ENCODE measurements at places on chromosomes 7 and 10.

- no peak for DNase-seq
Observed at GRCh38 chr10:28343252-28343651, 40.4 kb upstream of the MPP7 start.

DNA sequence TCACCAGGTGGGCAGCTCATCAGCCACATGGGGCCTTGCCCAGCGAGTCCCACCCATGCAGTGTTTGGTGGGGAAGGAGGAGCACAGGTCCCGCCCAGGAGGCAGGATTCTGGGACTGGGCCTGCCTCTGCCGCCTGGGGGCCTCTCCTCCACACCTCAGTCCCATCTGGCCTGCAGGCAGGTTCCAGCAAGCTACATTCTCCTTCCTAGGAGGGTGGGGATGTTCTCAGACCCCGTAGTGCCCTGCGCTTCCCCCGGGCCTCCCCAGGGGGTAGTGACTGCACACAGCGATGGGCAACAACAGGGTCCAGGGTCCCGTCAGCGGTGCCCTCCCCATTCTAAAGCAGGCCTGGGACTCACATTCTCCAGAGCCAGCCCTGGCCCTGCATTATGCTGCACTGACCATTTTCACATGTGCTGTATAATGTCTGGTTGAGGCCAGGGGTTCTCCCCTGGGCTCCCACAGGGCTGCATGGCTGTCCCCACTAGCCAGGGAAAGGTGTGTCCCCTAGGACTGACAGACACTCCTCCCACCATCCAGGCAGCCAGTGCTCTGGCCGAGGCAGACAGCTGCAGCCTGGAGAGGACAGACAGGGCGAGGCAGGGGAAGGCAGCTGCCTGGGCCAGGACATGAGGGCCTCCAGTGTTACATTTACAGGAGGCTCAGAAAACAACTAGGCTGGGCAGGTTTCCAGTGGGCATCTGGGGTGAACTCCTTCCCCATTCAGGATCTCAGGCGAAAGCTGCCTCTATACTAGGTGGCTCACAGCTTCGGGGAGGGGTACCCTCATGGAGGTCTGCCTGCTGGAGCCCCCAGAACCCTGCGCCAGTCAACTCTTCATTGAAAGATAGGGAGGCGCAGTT is 9.3 kb downstream of the RASGEF1A start:
- no peak for DNase-seq

GRCh38 chr10:109982123-109982522 is 25.7 kb upstream of the ADD3 start:
- no peak for DNase-seq

- no peak for DNase-seq
Observed at GRCh38 chr7:927031-927671, 27.3 kb downstream of the ADAP1 start.

GRCh38 chr10:101772895-101773761 is 2.8 kb downstream of the FGF8 start:
- no peak for DNase-seq

DNA sequence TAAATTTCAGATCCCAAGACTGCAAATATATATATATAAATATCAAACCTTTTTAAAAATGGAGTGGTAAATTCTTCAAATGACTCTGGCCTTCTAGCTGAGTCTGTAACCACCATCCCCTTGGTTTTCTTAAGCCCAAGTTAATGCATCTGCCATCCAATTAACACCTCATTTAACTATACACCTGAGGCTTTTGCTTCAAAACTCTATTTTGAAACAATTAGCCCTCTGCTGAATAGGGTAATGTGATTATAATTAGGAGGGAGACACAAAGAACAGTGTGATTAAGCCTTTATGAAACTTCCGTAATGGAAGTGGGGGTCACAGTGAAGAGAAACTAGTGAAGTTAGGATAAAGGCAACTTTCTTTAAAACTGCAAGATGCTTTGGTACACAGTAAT is 83.6 kb downstream of the GPR37 start:
- DNase-seq = no peak

DNA sequence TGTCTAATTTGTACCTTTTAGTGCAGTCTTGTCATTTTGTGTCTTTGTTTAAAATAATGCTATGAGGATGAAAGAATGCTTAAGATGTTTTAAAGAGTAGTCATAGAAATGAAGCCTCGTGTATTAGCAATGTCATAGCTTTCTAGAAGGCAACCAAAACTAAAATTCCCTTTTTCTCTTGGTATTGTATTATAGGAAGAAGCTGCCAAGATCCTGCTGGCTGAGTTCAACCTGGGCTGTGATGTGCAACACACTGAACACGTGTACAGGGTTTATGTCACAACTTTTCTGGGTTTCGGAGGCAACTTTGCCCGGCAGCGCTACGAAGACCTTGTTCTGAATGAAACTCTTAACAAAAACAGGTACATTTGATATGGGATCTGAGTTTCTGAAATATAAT is 36.2 kb downstream of the COX15 start:
- no peak for DNase-seq

DNA sequence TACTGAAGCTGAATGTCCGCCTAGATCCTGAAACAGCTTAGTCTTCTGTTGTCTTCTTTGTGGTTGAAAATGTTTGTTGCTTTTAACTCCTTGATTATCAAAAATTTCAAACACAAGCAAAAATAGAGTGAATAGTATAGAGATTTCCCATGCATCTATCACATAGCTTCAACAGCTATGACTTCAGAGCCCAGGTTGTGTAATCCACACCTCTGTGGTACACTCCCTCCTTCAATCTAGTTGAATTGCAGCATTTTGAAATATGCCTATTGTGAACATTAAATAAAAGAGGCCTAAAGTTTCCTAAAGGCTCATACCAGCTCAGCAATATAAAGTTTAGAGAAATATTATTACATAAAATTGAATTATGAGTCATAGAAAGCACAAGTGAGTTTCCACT is 204.7 kb upstream of the HDAC9 start:
- DNase-seq = no peak

GRCh38 chr10:23872290-23872689 is 336.6 kb upstream of the KIAA1217 start:
- no peak for DNase-seq

GRCh38 chr10:119161680-119162451 is 3.6 kb downstream of the SFXN4 start:
- DNase-seq = no peak

GRCh38 chr10:113866551-113867394 is 12.3 kb downstream of the NHLRC2 start:
- no peak for DNase-seq

- no peak for DNase-seq
Observed at GRCh38 chr7:109696723-109697122, 1127.0 kb downstream of the DNAJB9 start.

GRCh38 chr7:20804345-20804744 is 17.7 kb upstream of the SP8 start:
- no peak for DNase-seq

- no peak for DNase-seq
Observed at GRCh38 chr10:69807696-69808095, 6.0 kb downstream of the COL13A1 start.

DNA sequence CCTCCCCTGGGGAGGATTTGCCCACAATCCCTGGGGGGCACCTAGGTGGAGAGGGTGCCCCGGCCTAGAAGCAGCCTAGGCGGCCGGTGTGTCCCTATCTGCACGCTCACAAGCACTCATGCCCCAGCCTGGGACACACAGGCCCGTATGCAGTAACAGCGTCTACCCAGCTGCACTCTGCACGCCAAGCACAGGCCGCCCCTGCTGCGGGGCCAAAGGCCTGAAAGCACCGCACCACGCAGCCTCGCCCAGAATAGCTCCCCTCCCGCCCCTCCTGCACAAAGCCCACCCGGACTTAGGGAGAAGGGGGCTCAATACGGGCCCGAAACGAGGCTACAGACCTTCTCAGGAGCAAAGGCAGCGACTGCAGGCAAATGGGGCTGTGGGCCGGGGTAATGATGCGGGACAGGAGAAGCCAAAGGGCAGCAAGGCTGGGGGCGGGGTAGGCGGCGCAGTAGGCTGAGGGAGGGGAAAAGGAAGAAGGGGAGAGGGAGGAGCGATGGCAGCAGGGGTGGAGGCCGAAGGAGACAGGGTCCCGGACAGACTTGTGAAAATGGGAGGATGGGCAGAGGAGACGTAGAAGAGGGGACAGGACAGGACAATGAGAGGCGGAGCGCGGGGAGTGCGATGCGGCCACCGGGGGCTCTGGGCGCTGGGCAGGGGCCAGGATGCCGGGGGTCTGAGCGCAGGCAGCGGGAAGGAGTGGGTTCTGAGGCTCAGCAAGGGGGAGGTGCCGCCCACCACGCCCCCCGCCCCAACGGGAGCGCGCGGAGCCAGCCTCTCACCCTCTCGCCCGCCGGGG is 544 bp downstream of the GPRIN2 start:
- DNase-seq = no peak

GRCh38 chr10:126955934-126956711 is 50.9 kb downstream of the DOCK1 start:
- DNase-seq = no peak

- DNase-seq = no peak
Observed at GRCh38 chr7:37912756-37913155, 3.9 kb downstream of the SFRP4 start.

DNA sequence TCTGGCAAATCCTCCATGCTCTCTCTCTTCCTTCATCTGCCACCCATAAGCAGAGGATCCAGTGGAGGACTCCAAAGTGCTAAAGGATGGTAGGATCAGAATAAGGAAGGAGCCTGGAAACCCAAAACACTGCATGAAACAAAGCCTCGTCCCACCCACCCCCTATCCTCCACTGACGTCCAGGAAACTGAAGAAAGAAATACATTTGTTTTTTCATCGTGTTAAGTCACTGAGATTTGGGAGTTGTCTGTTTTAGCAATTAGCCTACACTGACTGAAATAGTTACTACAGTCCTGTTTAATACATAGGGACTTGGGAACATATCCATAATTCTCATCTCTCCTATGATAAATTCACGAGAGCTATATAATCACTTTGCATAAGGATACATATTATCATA is 14.8 kb downstream of the ANXA7 start:
- no peak for DNase-seq

DNA sequence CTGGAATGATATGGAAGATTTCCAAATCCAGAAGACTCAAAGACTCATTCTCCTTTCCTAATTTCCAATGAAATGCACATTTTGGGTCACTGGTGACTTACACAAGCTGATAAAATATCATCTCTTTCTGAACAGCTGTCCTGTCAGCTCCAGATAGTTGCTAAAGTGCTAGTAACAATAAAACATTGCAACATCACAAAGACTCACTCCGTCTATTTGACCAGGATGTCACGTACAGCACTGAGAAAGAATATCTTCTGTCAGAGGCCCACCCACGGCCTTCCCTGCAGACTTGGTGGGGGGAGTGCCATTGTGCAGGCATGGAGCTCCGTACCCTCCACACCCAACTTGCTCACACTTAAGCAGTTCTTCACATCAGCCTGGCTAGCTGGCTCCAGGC is 78.9 kb upstream of the EGR2 start:
- no peak for DNase-seq

DNA sequence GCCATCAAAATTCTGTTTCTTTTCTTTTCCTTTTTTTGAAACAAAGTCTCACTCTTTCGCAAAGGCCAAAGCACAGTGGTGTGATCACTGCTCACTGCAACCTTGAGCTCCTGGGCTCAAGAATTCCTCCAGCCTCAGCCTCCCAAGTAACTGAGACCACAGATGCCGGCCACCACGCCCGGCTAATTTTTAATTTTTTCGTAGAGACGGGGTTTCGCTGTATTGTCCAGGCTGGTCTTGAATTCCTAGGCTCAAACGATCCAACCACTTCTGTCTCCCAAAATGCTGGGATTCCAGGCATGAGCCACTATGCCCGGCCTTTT is 25.7 kb upstream of the TRIM56 start:
- DNase-seq = no peak

DNA sequence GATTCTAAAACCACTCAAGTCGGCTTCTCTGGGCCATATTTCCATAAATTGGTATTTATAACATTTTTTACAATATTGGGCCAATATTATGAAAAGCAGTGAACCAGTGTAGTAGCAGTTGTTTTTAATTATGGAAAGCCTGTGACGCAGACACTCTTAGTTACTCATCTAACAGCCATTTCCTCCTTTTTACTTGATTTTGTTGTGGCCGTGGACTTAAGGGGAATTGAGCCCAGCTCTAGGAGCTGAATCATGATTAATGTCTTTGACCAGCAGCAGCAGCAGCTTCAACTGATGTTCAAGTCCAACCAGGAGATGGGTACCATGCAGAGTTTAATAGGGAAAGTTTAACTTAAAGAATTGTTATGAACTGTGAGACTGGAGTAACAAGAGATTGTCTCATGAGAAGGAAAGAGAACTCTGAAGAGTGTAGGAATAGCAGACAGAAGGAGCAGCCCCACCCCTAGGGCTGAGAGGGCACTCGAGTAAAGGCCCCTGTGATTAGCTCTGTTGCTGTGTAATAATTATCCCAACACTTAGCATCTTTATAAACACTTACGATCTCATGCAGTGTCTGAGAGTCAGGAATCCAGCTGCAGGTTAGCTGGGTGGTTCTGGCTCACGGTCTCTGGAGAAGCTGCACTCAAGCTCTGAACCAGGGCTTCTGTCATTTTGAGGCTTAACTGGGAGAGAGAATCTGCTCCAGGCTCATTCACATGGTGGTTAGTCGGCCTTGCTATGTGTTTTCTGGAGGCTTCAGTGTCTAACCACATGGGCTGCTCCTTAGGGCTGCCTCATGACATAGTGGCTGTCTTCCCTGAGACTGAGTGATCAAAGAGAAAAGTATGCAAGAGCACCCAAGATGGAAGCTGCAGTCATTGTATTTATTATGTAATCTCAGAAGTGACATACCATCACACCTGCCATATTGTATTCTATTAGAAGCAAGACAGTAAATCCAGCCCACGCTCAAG is 4.6 kb downstream of the LANCL2 start:
- DNase-seq = no peak

GRCh38 chr10:131085091-131085860 is 226.2 kb downstream of the TCERG1L start:
- DNase-seq = no peak

- no peak for DNase-seq
Observed at GRCh38 chr10:69994262-69994661, 58.4 kb upstream of the MACROH2A2 start.

GRCh38 chr10:75083972-75084833 is 27.3 kb upstream of the SAMD8 start:
- DNase-seq = no peak

DNA sequence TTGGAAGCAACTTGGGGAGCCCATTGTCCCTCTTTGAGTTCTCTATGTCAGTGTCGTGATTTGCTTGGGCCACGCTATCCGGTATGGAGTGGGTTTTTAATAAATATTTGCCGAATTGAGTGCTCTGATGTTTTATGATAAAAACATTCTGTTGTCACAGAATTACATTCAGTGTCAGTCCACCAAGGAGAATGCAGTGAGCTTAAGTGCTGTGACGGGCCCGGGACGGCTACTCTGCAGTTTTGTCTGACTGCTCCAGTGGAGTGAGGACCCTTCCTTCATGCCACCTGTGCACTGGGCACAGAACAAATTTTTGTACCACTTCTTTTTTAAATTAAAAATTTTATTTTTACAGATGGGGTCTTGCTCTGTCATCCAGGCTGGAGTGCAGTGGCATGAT is 76.0 kb downstream of the CARD11 start:
- no peak for DNase-seq

- no peak for DNase-seq
Observed at GRCh38 chr7:111558991-111559390, 3.3 kb downstream of the IMMP2L start.

Measured in NCI-H2107 (cell line).